BE2C (cell line): ENCODE measurements at places on chromosomes 16 and 17.

DNA sequence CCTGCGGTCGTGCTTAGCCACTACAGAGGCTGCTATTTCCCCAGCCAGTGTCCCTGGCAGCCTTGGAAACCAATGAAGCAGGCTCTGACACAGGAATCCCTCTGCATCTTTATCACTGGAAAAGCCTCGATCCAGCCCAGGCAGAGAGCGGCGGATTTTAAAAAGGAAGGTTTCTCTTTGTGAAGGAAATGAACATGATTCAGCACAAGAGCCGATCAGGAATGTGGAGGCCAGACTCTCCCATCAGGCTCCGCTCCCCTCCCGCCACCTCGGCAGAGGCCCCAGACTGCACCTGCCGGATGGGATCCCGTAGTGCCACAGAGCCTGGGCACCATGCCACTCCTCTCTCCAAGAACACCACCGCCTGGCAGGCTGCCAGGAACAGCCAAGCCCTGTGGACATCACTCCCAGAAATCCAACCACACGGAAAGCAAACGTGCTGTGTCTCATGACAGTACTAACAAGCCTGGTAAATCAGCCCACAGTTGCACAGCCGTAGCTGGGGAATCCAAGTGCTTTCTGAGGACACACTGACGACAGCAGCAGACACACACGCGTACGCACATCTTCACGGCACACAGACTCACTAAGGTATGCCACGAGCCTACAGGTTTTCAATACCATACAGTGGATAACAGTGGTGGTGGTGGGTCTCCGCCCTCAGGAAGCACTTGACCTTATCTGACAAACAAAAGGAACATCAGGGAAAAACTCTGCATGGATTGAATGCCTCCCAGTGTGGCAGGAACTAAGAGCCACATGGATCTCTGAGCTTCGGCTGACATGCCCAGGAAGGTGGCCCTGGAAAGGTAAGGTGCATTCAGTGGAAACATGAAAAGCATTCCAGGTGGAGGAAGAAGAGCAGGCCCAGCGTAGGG lies 5.4 kb downstream of the LRRC75A start:
- peak; percentile 71 for DNase-seq

GRCh38 chr16:83136419-83136818 lies 509.6 kb downstream of the CDH13 start:
- DNase-seq: no peak

GRCh38 chr17:45425125-45425983 lies 7.3 kb downstream of the ARHGAP27 start:
- peak; percentile 67 for DNase-seq

GRCh38 chr17:74199306-74200092 lies 4.0 kb upstream of the RPL38 start:
- DNase-seq: peak; percentile 78

GRCh38 chr16:58102665-58103392 lies 26.4 kb downstream of the CFAP20 start:
- peak; percentile 80 for DNase-seq

DNA sequence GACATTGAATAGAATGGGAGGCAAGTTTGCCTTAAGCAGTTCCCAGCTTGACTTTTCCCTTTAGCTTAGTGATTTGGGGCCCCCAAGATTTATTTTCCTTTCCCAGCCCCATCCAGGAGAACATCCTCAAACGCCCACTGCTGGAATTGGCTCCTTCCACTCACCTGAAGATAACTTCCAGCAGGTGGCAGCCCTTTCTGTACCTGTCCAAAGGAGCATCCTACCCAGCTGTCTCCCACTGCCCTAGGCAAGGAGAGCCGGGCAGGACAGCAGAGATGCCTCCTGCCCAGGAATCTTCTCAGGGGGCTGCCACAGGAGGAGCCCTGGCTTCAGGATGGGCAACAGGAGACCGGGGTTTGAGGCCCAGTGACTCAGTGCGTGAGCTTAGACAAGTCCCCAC lies 6.4 kb downstream of the CACNG5 start:
- DNase-seq: no peak

GRCh38 chr17:40265337-40265736 lies 22.3 kb upstream of the CDC6 start:
- no peak for DNase-seq

GRCh38 chr17:4939546-4939795 lies 375 bp downstream of the SLC25A11 start:
- DNase-seq: no peak

- no peak for DNase-seq
Observed at GRCh38 chr16:69243479-69243878, 56.5 kb downstream of the SNTB2 start.

DNA sequence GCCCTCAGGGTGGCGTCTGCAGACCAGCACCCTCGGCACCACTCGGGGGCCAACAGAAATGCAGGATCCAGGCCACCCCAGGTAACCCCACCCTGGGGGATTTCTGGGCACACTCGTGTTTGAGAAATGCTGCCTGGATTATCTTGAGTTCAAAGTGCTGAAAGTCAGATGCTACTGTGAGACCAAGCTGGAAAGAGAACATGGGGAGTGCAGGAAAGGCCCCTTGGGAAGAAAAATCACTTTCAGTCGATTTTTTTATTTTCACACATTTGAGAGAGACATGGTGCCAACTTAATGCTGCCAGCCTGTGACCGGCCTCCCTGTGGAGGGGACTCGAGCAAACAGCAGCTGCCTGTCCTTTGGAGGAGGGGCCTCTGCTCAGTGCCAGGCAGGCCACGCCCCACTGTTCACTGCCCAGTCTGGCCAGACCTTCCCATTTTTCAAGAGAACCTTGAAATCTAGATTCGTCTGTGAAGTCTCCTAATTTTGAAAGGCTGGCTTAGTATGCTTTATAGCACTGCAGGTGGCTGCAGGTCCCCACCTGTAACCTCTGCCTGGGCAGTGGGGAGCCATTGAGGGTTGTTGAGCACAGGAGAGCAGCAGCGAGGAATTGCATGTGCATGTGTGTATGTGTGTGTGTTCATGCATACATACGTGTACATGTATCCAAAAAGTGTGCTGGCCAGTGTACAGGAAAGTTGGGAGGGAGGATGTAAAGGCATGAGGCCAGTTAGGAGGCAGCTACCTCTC lies 70.7 kb upstream of the PLCG2 start:
- no peak for DNase-seq

- no peak for DNase-seq
Observed at GRCh38 chr17:37098910-37099664, 150.3 kb downstream of the AATF start.

- DNase-seq: peak; percentile 54
Observed at GRCh38 chr17:61402978-61403800, 3.5 kb downstream of the TBX2 start.

DNA sequence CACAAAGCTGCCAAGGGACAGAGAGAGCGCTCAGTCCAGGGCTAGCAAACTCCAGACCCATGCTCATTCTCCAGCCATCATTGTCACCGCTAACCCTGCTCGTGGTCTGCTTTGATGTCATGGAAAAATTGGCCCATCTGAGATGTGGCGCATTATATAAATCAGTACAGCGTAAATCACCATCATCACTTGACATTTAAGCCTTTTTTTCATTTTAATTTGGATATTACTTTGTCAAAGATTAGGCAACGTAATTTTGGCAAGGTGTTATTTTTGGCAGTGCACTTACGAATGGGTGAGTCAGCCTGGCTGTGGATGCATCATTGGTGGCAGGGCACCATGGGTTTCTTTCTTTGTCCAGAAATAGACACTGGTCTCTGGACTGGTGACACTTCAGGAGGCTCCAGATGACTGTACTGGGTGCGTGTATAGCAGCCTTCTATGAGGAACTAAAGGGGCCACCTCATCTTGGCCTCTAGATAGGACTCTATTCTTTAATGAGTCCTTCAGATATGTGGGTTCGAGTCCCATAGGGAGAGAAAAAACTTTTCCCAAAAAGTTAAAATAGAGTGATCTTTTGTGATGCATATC lies 166.3 kb downstream of the MSI2 start:
- DNase-seq: no peak

DNA sequence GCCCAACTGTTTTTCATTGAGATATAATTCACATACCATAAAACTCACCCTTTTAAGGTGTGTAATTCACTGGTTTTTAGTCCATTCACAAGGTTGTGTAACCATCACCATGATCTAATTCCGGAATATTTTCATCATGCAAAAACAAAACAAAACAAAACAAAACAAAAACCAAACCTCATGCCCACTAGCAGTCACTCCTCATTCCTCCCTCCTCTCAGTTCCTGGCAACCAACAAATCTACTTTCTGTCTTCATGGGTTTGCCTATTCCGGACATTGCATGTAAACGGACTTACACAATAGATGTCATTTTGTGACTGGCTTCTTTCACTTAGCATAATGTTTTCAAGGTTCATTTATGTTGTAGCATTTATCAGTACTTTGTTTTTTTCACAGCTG lies 4.5 kb upstream of the NOD2 start:
- no peak for DNase-seq

GRCh38 chr17:57406131-57406980 lies 150.0 kb downstream of the MSI2 start:
- no peak for DNase-seq

- DNase-seq: no peak
Observed at GRCh38 chr16:78813661-78814311, 714.3 kb downstream of the WWOX start.

DNA sequence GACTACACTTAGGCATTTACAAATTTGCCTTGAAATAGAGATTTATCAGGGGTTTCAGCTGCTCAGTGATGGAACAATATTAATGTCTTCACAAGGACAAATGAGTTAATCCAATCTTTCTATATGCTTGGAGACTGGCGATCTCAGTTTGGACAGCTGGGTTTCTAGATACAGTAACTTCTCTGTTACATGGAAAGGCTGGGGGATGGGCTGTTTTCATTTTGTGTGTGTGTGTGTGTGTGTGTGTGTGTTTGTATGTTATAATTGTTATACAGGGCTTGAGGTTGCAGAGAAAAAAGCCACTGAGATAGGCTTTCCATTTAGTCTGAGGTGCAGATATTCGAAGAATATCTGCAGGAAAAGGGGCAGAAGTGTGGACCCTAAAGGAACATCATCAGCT lies 359.3 kb upstream of the SALL1 start:
- DNase-seq: no peak

DNA sequence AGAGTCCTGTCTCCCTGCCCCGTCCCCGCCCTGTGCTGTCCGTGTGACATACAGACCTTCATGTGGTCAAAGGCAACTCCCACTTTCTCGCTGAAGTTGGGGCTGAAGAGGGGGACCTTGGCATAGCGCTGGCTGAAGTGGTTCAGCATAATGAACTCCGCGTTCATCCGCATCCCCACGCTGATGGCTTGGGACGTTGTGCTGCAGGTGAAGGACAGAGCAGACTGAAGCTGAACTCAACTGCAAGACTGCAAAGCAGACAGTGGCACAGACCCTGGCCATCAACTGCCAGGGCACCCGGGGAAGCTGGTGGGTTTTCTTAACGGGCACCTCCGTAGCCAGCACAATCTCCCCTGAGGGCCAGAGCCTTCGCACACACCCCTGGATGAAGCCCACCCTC lies 24.2 kb downstream of the ELAC2 start:
- DNase-seq: no peak

DNA sequence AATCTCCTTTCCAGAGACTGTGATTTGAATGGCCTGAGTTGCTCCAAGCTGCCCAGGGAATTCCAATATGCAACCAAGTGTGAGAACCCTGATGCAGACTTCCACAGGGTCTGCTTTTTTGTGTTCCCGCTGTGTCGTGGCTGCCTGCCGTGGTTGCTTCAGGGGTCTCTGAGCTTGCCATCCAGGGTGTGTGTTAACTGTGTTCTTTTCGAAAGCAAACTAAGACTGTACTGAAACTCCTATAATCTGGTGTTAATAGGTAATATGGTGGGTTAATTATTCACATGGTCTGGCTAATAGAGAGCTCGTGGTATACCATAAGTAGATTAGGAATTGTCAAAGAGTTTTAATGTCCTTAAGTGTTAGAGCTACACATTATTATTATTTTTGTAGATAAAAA lies 20.7 kb downstream of the UBN1 start:
- DNase-seq: no peak

GRCh38 chr17:77365584-77366186 lies 224.9 kb downstream of the SEC14L1 start:
- DNase-seq: peak; percentile 78

GRCh38 chr16:73549984-73550631 lies 502.2 kb upstream of the ZFHX3 start:
- DNase-seq: no peak

DNA sequence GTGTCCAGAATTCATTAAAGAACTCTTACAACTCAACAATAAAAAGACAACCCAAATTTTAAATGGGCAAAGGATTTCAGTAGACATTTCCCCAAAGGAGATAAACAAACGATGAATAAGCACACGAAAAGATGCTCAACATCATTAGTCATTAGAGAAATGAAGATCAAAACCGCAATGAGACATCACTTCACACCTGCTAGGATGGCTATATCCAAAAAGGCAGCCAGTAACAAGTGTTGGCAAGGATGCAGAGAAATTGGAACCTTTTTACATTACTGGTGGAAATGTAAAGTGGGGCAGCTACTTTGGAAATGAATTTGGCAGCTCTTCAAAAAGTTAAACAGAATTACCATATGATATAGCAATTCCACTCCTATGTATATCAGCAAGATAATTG lies 42.0 kb downstream of the PITPNM3 start:
- no peak for DNase-seq
